Psoas muscle (tissue), 8 donors: ENCODE measurements at places on chromosomes 5 and 9. TPM values are rescaled to one million over a fixed set of nuclear protein-coding genes. Genes with fewer than 3 reads are reported as not detected.
A peak's percentile ranks its signal among the peaks of the same experiment; 100 is the strongest.

DNA sequence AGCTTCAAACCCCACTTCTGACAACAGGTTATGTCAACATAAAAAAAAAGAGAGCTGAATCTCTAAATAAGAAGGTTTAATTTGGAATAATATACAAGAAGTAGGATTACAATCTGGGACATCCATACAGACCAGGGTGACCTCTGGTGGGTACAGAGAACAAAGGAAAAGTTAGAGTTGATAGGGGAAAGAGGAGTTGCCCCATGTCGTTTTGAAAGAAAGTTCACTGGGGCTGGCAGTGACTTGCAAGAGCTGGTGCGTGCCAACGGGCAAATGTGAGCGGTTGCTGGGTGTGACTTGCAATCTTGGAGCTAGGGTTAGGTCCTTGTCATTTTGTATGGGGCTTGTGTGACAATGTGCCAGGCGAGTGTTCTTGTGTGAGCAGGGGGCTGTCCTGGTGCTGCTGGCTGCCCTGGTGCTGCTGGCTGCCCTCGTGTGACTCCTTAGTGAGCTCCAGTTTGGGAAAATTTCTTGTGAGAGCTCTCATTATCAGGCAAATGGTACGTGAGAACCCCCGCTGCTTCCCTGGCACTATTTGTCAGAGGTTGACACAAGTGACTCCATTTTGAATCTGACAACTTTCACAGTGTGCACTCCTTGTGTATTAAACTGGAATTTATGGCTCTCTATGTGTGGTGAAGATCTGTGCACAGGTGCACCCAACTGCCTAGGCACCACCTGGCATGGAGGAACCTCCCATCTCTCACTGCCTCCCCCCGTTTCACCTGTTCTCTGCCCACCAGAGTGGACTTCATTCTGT lies 69.8 kb downstream of the UBE2QL1 start:
- H3K27me3 ChIP-seq: no peaks in the 10 kb centered on the region
- no peak for DNase-seq
- H3K4me3 ChIP-seq: no peak overlapping the region
- H3K4me1 ChIP-seq: peaks cover 6% of the 10 kb centered on the region

- peak overlapping the region; percentile 94 for H3K27ac ChIP-seq
- no peaks in the 10 kb centered on the region for H3K36me3 ChIP-seq
- no peaks in the 10 kb centered on the region for H3K27me3 ChIP-seq
- no peak for DNase-seq
- H3K4me1 ChIP-seq: peaks cover 57% of the 10 kb centered on the region
Observed at GRCh38 chr9:70477907-70478480, 63.5 kb upstream of the KLF9 start.

DNA sequence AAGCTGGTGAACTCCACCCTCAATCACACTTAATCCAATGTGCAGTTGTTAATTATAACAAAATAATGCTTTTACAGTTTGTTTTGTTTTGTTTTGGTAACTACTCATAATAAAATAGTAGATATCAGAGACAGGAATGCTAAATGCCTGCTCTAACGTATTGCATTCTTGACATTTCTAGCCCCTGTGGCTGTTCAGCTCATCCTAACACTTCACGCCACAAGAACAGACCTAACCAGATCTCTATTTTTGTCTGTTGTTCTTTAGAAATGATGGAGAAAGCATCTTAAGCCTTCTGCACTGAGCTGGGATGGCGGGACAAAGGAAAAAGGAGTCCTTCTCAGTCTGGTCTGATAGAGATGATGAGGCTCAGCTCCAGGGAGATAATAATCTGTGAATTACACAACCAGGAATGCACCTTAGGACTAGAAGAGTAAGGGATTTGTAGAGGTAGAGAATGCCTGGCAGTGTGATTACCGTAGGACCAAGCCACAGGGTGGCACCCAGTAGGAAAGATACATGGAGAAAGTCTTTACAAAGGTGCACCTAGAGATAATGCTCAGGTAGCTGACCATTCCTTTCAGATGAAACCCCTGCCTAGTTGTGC lies 628.8 kb downstream of the PDE4D start:
- DNase-seq: no peak
- H3K36me3 ChIP-seq: no peaks in the 10 kb centered on the region
- no peak overlapping the region for H3K27ac ChIP-seq
- H3K27me3 ChIP-seq: no peaks in the 10 kb centered on the region

The LAMC3 gene
- not detected for total RNA-seq

The CMBL gene
- total RNA-seq: 55.7 TPM

The TOR4A gene
- 1.7 TPM for total RNA-seq

DNA sequence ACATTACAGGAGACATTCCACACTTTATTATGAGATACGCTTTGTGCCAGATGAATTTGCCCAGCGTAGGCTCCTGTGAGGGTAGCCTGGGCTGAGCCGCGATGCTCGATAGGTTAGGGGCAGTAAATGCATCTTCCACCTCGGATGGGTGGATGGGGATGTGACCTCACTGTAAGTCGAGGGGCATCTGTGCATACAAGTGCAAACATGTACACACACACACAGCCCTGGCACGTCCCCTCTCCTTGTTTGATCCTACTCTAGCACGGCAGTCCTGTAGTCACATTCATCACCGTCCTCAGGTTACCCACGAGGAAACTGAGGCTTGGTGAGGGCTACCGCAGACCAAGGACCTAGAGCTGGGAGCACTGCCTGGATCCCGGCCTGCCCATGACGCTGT lies 166.8 kb downstream of the COL23A1 start:
- H3K4me1 ChIP-seq: peaks cover 6% of the 10 kb centered on the region
- H3K27ac ChIP-seq: no peak overlapping the region
- H3K36me3 ChIP-seq: no peaks in the 10 kb centered on the region
- H3K4me3 ChIP-seq: no peak overlapping the region
- H3K27me3 ChIP-seq: no peaks in the 10 kb centered on the region

The SLC46A2 gene
- not detected for total RNA-seq

DNA sequence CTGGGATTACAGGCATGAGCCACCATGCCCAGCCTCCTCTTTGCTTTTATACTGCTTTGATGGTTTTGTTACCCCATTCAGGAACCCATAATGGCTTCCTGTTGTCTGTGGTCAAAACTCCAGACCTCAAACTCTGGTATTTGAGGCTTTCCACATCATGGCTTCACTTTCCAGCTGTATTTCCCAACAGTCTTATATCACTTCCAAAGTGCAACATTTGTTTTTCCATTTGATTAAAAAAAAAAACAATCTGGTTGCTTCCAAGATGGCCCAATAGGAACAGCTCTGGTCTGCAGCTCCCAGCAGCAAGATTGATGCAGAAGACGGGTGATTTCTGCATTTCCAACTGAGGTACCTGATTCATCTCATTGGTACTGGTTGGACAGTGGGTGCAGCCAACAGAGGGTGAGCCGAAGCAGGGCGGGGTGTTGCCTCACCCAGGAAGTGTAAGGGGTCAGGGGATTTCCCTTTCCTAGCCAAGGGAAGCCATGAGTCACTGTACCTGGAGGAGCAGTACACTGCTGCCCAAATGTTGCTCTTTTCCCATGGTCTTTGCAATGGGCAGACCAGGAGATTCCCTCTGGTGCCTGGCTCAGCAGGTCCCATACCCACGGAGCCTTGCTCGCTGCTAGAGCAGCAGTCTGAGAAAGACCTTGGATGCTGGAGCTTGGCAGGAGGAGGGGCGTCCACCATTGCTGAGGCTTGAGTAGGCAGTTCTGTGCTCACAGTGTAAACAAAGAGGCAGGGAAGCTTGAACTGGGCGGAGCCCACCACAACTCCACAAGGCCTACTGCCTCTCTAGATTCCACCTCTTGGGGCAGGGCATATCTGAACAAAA lies 458.4 kb downstream of the KDM4C start:
- H3K27ac ChIP-seq: no peak overlapping the region
- no peaks in the 10 kb centered on the region for H3K27me3 ChIP-seq
- no peak for DNase-seq
- no peaks in the 10 kb centered on the region for H3K36me3 ChIP-seq
- H3K4me3 ChIP-seq: no peak overlapping the region

- H3K27me3 ChIP-seq: no peaks in the 10 kb centered on the region
- no peak overlapping the region for H3K4me3 ChIP-seq
- DNase-seq: no peak
- no peaks in the 10 kb centered on the region for H3K36me3 ChIP-seq
- H3K27ac ChIP-seq: no peak overlapping the region
Observed at GRCh38 chr9:105027084-105027483, 99.1 kb upstream of the ABCA1 start.

- H3K27me3 ChIP-seq: no peaks in the 10 kb centered on the region
- H3K36me3 ChIP-seq: no peaks in the 10 kb centered on the region
- no peak overlapping the region for H3K4me3 ChIP-seq
- H3K4me1 ChIP-seq: no peaks in the 10 kb centered on the region
Observed at GRCh38 chr9:96505316-96505991, 55.5 kb downstream of the HABP4 start.

GRCh38 chr5:28265877-28266276 lies 1227.5 kb upstream of the CDH9 start:
- no peaks in the 10 kb centered on the region for H3K4me1 ChIP-seq
- no peak overlapping the region for H3K27ac ChIP-seq
- no peak for DNase-seq

The SLC6A19 gene
- not detected for total RNA-seq

DNA sequence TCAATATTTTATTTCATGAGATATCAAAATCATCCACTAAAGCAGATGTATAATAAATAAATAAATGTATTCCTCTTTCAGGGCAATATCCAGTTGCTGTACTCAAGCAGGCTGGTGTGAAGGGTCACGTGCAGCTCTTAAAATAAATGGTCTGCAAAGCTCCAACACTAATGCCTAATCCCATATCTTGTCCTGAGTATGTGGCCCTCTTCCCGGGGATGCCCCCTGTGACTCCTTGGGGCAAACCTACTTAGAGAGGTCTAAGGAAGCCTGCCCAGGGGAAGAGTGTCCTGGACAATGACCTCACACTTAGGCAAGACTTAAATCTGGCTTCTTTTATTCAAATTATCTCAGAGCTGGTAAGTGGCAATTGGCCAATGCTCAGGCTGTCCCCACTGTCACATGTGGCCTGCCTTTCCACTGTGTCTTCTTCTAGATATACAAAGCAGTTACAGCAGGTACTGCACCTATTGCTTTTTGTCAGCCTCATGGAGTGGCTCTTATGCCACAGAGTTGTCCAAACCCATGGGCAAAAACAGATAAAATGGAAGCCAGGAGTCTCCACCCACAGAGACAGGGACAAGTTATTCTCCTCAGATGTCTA lies 55.3 kb downstream of the SEMA5A start:
- H3K4me3 ChIP-seq: no peak overlapping the region
- no peak overlapping the region for H3K27ac ChIP-seq
- no peaks in the 10 kb centered on the region for H3K27me3 ChIP-seq
- no peaks in the 10 kb centered on the region for H3K4me1 ChIP-seq

DNA sequence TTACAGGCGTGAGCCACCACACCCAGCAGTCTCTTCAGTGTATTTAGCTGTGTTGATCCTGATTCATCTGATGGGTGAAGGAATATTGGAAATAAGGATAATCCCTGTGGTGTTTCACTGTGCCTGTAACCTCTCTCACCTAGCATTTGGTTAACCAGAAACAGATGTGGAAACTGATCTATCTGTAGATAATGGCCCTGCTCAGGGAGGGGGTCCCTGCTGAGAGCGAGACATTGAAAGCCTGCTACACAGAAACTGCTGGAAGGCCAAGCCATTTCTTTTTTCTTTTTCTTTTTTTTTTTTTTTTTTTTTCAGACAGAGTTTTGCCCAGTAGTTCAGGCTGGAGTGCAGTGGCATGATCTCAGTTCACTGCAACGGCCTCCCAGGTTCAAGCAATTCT lies 28.4 kb downstream of the QRFP start:
- H3K36me3 ChIP-seq: peaks cover 53% of the 10 kb centered on the region
- no peak for DNase-seq
- H3K27ac ChIP-seq: no peak overlapping the region
- H3K4me1 ChIP-seq: peaks cover 37% of the 10 kb centered on the region
- no peaks in the 10 kb centered on the region for H3K27me3 ChIP-seq

DNA sequence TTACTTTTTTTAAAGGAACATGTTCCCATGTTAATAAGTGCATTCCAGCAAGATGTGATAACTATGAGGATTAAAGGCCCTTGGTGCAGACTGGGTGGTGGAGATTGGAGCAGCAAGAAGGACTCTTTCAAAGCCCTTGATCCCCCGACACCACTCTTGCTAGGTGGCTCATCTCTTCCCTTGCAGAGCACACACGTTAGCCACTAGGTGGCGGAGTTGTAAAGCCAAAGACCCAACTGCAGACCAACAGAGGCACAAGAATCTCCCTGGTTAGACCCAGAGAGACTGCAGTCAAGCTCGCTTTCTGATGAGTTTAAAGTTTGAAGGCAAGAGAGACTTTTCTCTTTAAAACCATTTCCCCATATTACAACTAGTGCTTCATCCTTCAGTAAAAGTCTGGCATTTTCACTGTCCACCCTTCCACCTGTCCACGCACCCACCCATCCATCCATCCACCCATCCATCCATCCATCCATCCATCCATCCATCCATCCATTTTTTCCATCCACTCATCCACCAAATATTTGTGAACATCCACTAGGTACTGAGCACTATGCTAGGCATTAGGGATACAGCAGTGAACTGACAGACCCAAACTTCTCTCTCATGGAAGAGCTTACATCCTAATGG lies 226.9 kb downstream of the MSX2 start:
- H3K4me3 ChIP-seq: no peak overlapping the region
- H3K27ac ChIP-seq: no peak overlapping the region
- no peak for DNase-seq
- no peaks in the 10 kb centered on the region for H3K27me3 ChIP-seq

GRCh38 chr5:15234366-15234765 lies 265.6 kb upstream of the FBXL7 start:
- H3K27me3 ChIP-seq: no peaks in the 10 kb centered on the region
- H3K36me3 ChIP-seq: no peaks in the 10 kb centered on the region
- H3K4me1 ChIP-seq: no peaks in the 10 kb centered on the region
- no peak overlapping the region for H3K4me3 ChIP-seq

The GADD45G gene
- total RNA-seq: 2.4 TPM

- H3K27me3 ChIP-seq: no peaks in the 10 kb centered on the region
- H3K36me3 ChIP-seq: no peaks in the 10 kb centered on the region
- H3K4me1 ChIP-seq: peaks cover 34% of the 10 kb centered on the region
Observed at GRCh38 chr5:39219437-39219836, at the start of gene FYB1. Gene FYB1 (minus strand): TSS chr5:39219563. CDS start chr5:39202960, 16,603 bp downstream.

The PCDHB10 gene
- 0.26 TPM for total RNA-seq

- no peaks in the 10 kb centered on the region for H3K27me3 ChIP-seq
- no peak overlapping the region for H3K27ac ChIP-seq
- no peaks in the 10 kb centered on the region for H3K36me3 ChIP-seq
- H3K4me1 ChIP-seq: no peaks in the 10 kb centered on the region
- no peak overlapping the region for H3K4me3 ChIP-seq
Observed at GRCh38 chr9:129685933-129686259, 20.4 kb downstream of the PRRX2 start.

GRCh38 chr9:31500422-31500821 lies 884.0 kb upstream of the ACO1 start:
- H3K36me3 ChIP-seq: no peaks in the 10 kb centered on the region
- H3K4me1 ChIP-seq: no peaks in the 10 kb centered on the region
- no peak overlapping the region for H3K27ac ChIP-seq
- no peak for DNase-seq
- H3K27me3 ChIP-seq: no peaks in the 10 kb centered on the region
- H3K4me3 ChIP-seq: no peak overlapping the region

- no peaks in the 10 kb centered on the region for H3K36me3 ChIP-seq
- no peak overlapping the region for H3K27ac ChIP-seq
- H3K27me3 ChIP-seq: no peaks in the 10 kb centered on the region
- H3K4me1 ChIP-seq: no peaks in the 10 kb centered on the region
- no peak for DNase-seq
Observed at GRCh38 chr5:112238473-112238872, 180.6 kb downstream of the EPB41L4A start.

GRCh38 chr5:167642181-167642580 lies 649.3 kb upstream of the WWC1 start:
- no peaks in the 10 kb centered on the region for H3K4me1 ChIP-seq
- no peak overlapping the region for H3K4me3 ChIP-seq
- H3K27ac ChIP-seq: no peak overlapping the region
- DNase-seq: no peak
- no peaks in the 10 kb centered on the region for H3K27me3 ChIP-seq
- no peaks in the 10 kb centered on the region for H3K36me3 ChIP-seq

GRCh38 chr5:67195406-67196275 lies 958 bp downstream of the CD180 start:
- no peak for DNase-seq
- no peaks in the 10 kb centered on the region for H3K27me3 ChIP-seq
- no peaks in the 10 kb centered on the region for H3K36me3 ChIP-seq
- no peaks in the 10 kb centered on the region for H3K4me1 ChIP-seq
